ENCODE measurements at places on chromosomes 5 and 9.

DNA sequence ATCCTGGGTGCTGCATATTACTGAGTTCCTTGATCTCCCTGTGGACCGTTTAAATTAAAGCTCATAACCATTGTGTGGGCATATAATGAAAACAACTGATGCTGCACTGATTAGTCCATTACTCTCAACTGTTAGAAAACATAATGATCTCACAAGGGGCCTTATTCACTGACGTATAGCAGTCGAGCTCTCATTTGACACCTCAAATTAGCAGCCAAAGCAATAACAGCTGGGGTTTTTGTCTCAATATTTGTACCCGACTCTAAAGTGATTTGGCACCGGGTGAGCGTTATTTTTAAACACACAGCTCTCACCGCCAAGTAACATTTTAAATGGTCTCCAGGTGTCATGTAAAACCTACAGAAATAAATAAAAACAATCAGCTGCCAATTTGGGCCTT lies 252.2 kb upstream of the PANK3 start:
- DNase-seq = no peak

DNA sequence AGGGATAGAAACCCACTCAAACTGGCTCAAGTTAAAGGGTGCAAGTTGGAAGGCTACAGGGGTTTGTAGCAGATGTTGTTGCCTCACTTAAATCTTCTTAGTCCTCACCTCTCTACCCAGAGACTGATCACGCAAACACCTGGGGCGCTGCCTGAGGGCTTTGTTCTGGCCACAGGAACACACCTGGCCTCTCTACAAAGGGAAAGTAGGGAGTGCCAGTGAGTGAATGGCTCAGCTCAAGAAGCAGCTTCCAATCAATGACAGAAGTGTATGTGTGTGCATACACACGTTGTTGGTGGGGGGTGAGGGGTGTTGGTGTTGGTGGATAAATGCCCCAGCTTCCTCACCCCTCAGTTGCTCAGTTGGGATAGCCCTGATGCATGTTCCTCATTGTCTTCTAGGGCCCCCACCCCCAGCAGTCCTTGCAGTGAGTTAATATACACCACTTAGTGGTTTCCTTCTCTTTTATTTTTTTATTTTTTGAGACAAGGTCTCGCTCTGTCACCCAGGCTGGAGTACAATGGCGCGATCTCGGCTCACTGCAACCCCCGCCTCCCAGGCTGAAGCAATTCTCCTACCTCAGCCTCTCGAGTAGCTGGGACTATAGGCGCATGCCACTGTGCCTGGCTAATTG lies 30.6 kb upstream of the CTNNA1 start:
- DNase-seq = peak; percentile 40

DNA sequence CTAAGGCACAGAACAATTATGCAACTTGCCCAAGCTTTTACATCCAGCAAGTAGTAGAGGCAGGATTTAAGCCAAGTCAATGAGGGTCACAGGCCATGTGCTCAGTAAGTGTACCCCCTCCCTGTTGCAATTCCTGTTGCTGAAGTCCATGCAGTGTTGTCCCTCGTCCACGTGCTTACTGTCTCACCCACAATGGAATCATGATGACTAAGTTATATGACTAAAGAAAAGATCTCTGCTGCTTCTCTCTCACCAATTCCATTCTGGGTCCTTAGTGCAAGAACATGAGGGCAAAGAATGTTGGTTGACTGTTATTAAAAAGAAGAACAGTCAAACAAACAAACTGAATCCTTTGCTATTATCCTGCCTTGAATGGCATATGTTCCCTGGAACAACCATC lies 233.6 kb upstream of the SLC24A2 start:
- peak; percentile 64 for DNase-seq

- no peak for DNase-seq
Observed at GRCh38 chr5:126373375-126374108, 49.7 kb upstream of the GRAMD2B start.

DNA sequence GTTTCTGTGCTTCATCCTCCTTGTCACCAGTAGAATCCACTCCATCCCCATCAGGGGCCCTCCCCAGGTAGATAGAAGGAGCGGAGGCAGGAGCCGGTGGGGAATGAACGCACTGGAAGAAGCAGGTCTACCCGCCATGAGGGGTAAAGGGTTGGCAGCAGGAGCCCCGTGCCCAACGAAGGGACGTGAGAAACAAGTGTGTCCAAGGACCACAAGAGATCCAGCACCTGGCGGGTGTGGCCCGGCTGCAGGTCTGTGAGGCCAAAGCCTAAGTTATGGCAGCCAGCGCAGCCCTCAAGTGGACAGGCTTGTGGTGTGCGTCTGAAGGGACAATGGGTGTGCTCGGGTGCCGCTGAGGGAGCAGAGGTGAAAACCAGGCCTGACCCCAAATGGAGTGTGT lies 94.3 kb downstream of the IRX2 start:
- DNase-seq = no peak

DNA sequence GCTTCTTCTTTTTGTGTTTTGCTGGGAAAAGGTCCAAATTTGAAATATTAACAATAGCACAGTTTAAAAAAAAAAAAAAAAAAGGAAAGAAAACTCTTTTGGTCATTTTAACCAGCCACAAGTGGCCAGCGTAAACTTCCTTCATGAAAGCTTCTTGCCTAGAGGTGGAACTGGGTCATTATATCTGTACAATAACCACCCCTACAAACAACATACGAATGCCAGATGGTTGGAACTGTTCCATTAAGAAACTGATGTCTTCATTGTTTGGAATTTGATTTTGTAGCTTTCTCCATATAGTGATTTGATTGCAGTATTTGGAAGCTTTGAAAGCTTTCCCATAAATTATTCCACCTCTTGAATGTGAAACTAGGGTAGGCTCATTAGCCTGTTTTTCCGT lies 18.3 kb upstream of the LPAR1 start:
- no peak for DNase-seq

DNA sequence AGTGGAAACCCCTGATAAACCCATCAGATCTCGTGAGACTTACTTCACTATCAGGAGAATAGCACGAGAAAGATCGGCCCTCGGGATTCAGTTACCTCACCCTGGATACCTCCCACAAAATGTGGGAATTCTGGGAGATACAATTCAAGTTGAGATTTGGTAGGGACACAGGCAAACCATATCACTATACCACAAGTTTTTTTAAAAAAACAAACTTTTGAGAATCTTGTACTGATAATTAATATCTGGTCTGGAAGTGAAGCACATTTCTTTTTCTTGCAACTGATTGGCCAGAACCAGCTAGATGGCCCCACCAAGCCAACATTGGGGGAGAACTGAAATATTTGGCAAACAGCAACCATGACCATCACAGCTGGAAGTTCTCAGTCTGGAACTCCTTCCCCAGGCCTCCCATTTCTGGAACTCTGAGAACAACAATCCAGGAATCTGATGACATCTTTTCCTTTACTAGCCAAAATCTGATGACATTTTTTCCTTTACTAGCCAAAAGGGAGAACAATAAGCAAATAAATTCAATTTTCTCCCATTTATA lies 51.8 kb upstream of the CDKN2B start:
- DNase-seq = no peak

- DNase-seq = peak; percentile 84
Observed at GRCh38 chr5:95530416-95530815, 24.4 kb downstream of the SKIC3 start.

DNA sequence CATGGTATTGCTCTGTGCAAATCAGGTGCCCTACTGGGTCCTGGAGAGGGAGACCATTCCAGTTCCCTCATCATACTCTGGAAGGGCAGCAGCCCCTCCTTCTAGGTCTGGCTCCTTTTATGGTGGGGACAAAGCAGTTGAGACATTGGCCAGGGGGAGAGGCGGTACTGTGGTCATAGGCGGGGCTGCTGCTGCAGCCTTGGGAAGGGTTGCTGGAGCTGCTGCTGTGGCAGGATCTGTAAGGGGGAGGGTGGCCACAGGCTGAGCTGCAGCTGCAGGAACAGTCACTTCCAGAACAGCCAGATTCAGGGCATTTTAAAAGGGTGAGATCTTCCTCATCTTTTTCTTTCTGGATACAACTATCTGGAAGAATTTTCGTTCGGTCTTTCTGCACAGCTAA lies 233.0 kb upstream of the SGCD start:
- no peak for DNase-seq

- DNase-seq = no peak
Observed at GRCh38 chr5:36276864-36277263, 24.8 kb downstream of the RANBP3L start.

GRCh38 chr5:40733879-40734563 lies 21.7 kb downstream of the TTC33 start:
- DNase-seq = no peak

DNA sequence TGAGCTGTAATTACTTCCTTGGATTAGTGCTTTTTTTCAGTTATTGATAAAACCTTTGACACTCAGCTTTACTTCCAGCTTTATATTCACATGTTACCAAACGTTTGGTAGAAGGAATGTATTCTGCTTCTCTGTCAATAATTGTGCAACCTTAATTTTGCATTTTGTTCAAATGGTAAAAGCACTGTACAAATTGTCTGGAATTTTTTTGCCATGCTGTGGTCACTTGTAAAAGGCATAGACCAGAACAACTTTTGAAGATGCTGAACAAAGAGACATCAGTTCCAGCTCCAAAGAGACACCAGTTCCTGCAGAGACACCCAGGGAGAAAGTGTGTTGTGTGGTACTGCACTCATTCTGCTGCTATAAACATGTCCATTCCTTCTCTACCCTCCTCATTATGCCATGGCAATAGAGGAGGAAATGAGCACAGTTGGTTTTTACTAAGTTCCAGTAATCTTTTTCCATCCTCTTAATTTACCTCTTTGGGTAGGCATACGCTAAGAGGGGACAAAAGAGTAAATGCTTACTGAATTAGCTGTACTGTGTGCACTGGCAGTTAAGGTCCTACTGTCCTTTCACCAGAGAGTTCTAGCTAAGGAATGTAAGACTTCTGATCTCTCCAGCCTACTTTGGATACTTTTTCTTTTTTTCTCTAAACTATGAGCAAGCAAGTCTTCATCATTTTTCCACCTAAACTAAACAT lies 387.4 kb downstream of the FGF10 start:
- DNase-seq = no peak

GRCh38 chr5:150780816-150781221 lies 2.3 kb downstream of the SMIM3 start:
- DNase-seq = peak; percentile 90

GRCh38 chr5:40983781-40984180 lies 74.5 kb downstream of the C7 start:
- peak; percentile 89 for DNase-seq

GRCh38 chr9:16682273-16682672 lies 188.2 kb downstream of the BNC2 start:
- no peak for DNase-seq

- peak; percentile 62 for DNase-seq
Observed at GRCh38 chr5:68424799-68425537, 209.4 kb downstream of the PIK3R1 start.

GRCh38 chr5:113378514-113378913 lies 56.3 kb downstream of the TSSK1B start:
- peak; percentile 13 for DNase-seq

GRCh38 chr5:15926586-15926985 lies 253.0 kb downstream of the MARCHF11 start:
- no peak for DNase-seq

GRCh38 chr9:96186591-96187011 lies 115.4 kb downstream of the HSD17B3 start:
- DNase-seq = peak; percentile 65

DNA sequence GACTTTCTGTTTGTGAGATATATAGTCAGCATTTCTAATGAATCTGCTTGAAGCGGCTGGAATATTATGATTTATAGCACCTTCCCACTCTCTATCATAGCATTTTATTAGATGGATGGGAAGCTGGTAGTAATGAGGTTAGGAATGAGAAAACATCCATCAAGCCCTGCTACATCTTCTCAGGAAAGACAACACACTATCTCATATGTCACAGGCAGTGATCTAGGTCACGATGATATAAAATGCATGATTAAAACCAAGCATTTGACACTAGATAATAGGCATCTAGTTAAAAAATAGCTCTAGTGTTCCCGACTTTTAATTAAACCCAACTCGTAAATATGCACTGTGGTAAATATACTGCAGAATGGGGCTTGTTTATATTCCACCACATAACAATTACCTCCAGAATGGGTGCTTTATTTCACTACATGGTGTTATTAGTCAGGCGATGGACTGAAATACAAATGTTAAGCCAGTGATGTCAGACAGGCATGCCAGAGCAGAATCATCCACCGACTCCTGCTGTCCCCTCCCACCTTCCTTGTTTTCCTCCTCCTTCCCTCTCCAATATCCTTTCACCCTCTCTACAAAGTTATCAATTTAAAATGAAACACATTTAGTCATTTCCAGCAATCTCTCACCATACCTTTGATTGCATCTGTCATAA lies 286.8 kb downstream of the SPATA31D1 start:
- peak; percentile 51 for DNase-seq

DNA sequence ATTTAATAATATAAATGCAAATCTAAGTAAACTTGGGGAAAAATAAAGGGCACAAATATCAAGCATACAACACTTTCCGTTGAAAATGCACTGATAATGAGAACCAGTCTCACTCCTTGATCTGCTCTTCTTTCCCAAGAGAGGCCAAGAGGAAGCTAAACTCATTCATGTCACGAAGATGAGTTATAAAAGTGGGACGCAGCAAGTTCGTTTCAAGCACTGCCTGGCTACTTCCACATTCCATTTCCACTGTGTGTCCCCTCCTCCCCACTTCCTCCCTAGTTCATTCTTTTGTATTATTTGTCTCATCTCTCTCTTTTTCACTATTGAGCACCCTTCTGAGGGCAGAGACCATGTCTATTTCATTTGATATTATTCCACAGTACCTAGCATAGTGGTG lies 158.1 kb downstream of the SLC24A2 start:
- DNase-seq = no peak

- DNase-seq = peak; percentile 69
Observed at GRCh38 chr5:34045996-34046395, 3.0 kb upstream of the C1QTNF3 start.

DNA sequence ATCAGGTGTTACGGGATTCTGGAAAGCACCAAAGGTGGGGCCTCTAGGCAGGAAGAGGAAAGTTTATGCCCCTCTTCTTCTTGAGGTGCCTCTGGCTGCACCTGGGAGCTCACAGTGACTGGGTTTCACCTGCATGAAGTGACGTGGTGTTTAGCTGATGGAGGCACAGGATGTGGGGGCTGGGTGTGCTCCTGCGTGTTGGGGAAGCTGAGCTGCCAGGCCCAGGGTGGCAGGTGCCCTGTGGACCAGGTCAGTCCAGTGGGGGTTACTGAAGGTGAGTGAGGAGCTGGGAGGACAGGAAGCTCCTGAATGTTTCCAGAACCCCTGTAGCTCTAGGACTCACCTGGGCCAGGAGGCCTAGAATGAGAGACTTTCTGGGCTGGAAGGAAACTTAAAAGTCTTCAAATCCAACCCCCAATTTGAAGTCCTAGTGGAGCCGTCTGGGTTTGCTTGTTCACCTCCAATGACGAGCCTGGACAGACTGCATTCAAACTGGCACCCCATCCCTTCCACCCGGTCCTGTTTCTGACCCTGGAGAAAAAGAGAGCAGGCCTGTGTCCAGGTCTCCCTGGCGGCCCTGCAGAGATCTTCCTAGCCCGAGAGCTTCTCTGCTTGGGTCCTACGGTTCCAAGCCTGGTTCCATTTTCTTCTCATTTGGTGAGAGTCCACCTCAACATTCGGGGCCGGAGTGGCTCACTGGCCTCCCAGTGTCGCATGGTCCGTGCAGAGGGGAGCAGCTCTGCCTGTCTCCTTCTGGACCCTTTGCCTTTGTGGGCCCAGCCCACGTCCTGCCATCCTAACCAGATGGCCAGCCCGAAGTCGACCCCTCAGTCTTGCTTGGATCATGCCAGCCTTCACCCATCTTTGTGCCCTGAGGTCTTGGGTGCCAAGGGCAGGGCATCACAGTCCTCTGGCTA lies 22.3 kb downstream of the TRAF1 start:
- no peak for DNase-seq

GRCh38 chr9:33787839-33788238 lies 7.5 kb upstream of the PRSS3 start:
- no peak for DNase-seq

GRCh38 chr9:96289392-96289791 lies 12.6 kb downstream of the HSD17B3 start:
- no peak for DNase-seq

All from epithelial cell of esophagus (primary cell).